Chondrocyte (in vitro differentiated cells): ENCODE measurements at places on chromosomes 5 and 9.

DNA sequence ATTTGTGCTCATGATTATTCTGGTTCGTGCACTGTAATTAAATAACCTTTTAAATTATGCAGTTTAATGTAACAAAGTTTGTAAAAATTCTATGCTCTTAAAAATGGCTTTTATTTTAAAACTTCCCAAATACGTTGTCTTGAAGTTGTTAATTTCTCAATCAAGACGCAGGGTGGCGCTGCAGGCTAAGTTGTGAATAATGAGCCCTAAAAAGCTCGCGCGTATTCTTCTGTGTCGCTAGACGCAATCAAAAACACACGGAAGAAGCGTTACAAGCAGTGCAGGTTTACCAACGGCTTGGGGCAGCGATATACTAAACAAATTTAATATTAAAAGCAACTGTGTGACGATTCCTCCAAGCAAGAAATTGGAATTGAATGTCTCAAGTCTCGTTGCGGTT is at the start of gene PCDHB4:
Gene PCDHB4, plus strand, starts transcription at position 256 of the 400 bp plus-strand sequence. CDS start 181 bp downstream, outside the sequence.
- no peak for DNase-seq

DNA sequence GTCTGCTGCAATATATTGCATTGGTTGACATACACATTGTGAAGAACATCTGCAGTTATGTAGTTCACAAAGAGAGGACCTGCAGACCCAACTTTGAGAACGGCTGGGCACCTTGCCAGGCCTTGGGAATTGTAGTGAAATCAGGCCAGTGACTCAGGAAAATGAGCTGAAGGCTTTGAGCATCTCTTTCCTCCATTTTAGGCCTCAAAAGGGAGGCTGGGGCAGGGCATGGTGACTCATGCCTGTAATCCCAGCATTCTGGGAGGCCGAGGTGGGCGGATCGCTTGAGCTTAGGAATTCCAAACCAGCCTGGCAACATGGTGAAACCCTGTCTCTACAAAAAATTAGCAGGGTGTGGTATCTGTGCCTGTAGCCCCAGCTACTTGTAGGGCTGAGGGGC is 1.4 kb upstream of the IPPK start:
- no peak for DNase-seq

DNA sequence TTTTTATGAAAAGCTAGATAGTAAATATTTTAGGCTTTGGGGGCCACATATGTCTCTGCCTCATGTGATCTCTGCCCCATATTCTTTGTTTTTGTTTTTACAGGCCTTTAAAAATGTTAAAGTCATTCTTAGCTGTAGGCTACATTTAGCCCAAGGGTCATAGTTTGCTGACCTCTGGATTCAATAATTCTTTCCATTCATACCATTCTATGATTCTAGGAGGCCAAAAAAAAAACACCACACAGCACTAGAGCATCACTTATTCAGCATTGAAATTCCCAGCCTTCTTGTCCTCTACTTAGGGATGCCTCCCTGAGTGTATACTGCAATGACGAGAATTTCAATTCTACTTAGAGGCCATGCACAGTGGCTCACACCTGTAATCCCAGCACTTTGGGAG is 17.0 kb downstream of the PTCD2 start:
- DNase-seq: no peak

DNA sequence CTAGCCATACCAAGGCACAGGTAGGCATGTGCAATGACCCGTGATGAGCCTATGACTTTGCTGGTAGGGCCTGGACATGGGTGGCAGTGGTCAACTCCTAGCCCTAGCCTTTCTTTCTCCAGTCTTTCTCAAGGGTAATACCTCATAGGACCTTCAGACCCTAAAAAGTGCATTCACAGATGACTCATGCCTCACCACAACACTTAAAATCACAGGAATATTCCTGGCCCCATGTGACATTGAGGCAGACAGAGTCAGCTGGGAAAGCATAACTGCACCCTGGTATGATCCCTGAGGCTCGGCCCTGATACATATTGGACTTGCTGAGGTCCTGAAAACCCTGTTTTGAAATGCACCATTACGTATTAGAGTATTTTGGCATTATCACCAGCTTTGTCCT is 449.5 kb downstream of the HINT1 start:
- no peak for DNase-seq

GRCh38 chr5:97231025-97231636 is 48.1 kb upstream of the RIOK2 start:
- no peak for DNase-seq

- DNase-seq: no peak
These were observed 155.5 kb upstream of the PPP1R2B start for GRCh38 chr5:156694598-156694997.

DNA sequence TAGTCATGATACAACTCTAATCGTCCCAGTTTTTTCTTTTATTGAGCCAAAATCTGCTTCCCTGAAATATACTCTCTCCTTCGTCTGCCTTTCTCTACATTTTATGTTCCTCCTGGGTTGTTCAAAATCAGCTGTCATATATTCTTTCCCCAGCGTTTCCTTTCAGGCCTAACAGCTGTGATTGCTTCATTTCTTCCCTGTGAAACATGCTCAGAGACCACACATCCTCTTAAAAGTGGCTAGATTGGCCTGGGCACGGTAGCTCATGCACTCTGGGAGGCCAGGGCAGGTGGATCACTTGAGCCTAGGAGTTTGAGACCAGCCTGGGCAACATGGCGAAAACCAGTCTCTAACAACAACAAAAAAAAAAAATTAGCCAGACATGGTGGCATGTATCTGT is 25.1 kb downstream of the NFX1 start:
- DNase-seq: no peak

- DNase-seq: no peak
These were observed 136.6 kb downstream of the SEC61B start for GRCh38 chr9:99358668-99359067.

DNA sequence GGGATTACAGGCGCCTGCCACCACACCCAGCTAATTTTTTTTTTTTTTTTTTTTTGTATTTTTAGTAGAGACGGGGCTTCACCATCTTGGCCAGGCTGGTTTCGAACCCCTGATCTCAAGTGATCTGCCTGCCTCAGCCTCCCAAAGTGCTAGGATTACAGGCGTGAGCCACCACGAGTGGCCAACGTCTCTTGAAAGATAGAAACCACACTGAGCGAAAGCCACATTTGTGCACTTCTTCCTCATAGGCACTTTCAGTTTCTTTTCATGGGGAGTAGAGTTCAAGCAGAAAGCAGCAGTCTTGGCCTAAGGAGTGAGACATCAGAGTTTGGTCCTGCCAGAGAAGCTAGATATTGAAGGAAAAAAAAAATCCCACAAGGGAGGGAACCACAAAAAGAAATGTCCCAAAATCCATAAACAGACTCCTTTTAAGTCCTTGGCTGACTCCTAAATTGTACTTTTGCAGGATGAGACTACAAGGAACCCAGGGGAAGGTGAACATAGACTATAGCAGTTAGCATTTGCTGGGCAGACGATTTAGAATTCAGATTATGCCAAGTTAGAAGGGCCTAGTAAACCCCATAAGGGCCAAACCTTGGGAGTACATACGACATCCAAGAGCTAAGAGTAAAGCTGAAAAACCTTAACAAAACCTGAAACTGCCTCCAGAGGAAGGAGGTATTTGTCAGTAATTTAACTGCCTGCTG is 43.9 kb upstream of the GLIPR2 start:
- no peak for DNase-seq

DNA sequence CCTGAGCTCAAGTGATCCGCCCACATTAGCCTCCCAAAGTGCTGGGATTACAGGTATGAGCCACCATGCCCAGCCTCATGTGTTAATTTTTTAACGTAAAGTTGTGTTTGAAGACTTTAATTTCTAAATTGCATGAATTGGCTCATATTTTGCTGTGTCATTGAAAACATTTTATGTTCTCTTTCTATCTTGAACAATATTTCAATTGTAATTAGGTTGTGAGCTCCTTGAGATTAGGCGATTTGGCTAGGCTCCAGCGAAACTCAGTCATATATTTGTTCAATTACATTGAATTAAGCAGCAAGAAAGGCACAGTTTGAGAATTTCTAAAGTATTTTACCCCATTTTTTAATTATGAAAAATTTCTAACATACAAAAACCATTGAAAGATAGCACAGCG is 34.0 kb downstream of the GAPVD1 start:
- no peak for DNase-seq

- DNase-seq: peak; percentile 77
These were observed 22.3 kb upstream of the OLFM1 start for GRCh38 chr9:135065151-135065550.

- DNase-seq: no peak
These were observed 24.5 kb upstream of the MVB12B start for GRCh38 chr9:126301985-126302603.

- DNase-seq: no peak
These were observed 183.5 kb downstream of the SNX18 start for GRCh38 chr5:54700986-54701578.

DNA sequence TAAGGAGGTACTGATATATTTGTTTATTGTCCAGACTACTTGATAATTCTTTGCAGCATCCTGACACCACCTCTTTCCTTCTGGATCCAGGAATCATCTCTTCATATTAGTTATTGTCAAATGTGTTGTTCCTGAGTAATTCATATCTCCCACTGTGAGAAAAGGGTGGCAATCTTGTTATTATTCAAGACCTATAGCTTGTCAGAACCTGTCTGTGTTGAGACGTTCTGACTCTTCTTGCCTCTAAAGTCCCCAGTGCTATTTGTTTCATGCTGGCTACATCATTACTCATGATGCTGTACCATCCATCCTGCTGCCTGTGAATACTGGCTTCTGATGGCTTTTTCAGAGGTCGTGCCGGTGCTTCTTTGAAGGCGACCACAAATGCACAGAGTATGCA is 68.7 kb upstream of the TAF11L2 start:
- no peak for DNase-seq

DNA sequence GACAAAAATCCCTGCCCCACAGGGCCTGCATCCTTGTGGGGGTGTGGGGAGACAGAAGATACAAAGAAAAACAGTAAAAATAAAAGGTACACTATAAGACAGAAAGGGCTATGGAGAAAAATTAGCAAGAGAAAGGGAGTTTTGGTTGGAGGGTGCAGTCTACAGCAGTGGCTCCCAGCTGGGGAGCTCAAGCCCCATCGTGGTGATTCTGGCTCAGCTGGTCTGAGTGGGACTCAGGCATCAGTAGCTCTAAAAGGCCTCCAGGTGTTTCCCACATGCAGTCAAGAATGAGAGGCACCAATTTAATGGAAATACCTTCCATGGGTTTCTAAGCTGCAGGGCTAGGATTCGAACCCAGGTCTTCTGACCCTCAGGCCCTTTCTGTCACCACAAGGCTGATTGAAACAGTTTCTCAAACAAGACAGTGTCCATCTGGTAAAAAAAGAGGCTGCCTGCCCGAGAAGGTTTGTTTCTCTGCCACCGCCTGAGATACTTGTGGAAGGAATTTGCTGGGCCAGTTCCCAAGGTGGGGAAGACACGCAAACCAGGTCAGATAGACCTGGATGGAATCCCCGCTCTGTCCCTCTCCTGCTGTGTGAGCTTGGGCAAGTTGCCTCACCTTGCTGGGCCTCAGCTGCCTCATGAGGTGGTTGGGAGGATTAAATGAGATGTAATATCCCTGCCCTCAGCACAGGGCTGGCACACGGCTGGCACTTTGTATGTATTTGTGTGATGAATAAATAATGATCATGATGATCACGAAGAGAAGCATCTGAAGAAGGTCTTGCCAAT is 43.1 kb downstream of the COL27A1 start:
- DNase-seq: no peak

- no peak for DNase-seq
These were observed 28.6 kb upstream of the EPB41L4B start for GRCh38 chr9:109349421-109349846.

GRCh38 chr9:15641291-15641690 is 88.4 kb downstream of the CCDC171 start:
- DNase-seq: no peak

DNA sequence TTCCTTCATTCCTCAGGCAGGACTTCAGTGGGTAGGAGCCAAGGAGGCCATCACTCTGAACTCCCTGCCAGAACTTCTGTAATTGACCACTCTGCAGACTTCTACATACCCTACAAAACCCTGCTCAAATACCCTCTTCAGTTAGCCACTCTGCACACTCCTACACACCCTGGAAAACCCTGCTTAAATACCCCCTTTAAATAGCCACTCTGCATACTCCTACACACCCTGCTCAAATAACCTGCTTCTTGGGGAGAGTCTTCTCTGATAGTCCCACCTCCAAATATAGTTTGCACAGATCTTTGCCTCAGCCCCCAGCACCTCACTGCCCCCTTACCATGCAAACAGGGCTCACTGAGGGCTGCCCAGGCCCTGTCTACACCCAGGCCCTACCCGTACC is 18.6 kb upstream of the CARD19 start:
- no peak for DNase-seq

GRCh38 chr5:126446498-126447224 is 23.5 kb downstream of the GRAMD2B start:
- no peak for DNase-seq

DNA sequence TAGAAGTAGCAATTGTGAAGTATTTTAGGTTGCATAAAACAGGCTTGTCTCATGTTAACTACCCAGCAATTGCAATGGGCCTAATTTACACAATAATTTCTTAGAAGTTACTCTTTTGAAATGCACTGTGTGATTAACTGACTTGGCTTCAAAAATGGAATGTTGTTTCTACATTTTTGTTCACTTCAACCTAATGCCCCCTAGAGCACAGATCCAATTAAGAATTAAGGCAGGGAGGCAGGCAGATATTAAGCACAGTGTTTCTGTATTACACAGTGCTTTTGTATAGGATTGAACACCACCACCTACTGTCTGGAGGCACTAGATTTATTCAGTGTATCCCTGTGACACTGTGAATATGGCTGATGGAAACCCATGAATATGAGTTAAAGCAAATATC is 302.1 kb downstream of the FBXL17 start:
- DNase-seq: no peak

DNA sequence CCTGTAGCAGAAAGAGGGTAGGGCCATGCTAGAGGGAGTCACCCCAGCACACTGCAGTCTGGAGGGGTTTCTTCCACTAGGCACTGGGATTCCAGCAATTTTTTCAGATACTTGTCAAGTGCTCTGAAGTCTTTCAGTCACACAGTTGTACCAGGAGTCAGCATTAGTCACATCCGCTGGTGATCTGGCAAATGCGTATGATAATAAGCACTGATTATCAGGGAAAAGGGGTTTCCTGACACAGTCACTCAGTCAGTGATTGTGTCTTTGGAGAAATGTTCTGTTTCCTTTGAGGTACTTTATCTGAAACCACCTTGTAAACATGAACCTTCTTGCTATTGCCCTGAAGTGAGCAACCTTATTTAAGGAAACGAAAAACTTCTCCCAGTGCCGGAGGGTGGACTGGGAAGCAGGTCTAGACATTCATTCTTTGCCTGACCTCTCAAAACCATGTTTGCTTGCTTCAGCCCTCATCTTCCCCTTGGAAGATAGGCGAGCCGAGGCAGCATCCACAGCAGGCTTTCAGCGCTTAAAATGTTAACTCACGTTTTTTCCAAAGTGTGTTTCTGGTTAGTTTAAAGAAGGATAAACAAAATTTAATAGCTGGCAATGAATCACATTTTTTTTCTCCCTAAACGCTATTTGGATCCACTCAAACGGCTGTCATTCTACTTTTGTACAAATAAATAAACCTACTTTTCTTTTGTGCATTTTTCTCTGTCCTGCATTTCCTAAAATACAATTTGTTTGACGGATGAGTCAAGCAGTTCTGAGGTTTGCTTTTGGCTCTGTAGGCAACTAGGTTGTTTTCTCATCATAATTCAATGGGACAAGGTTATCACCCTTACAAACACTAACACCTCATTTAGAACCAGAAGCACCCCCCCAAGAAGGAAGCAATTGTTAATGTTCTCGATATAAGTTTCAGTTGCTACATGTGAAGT is 77.7 kb downstream of the FOXD1 start:
- no peak for DNase-seq
